Epithelial cell of esophagus (primary cell): ENCODE measurements at places on chromosomes 12 and 14.

- no peak for DNase-seq
Observed at GRCh38 chr12:94240171-94240570, 91.8 kb downstream of the PLXNC1 start.

DNA sequence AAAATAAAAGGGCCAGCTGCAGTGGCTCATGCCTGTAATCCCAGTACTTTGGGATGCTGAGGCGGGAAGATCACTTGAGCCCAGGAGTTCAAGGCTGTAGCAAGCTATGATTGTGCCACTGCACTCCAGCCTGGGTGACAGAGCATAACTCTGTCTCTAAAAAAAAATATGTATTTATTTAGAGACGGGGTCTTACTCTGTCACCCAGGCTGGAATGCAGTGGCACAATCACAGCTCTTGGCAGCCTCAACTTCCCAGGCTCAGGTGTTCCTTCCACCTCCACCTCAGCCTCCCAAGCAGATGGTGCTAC, 179.3 kb upstream of the ATF7IP start:
- DNase-seq, result no peak

DNA sequence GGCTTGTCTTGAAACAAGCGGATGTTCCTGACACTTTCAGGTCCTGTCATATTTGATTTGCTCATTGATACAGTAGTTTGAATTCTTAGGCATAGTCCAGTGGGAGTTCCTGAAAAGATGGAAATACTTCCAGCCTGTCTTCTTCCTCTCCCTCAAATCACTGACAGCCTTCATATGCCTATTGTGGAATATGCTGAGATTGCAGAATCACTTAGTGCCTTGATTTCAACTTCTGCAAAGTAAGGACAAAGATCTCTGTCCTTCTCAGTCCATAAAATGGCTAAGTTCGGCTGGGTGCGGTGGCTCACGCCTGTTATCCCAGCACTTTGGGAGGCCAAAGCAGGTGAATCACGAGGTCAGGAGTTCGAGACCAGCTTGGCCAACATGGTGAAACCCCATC, 6.7 kb upstream of the PYGL start:
- no peak for DNase-seq

DNA sequence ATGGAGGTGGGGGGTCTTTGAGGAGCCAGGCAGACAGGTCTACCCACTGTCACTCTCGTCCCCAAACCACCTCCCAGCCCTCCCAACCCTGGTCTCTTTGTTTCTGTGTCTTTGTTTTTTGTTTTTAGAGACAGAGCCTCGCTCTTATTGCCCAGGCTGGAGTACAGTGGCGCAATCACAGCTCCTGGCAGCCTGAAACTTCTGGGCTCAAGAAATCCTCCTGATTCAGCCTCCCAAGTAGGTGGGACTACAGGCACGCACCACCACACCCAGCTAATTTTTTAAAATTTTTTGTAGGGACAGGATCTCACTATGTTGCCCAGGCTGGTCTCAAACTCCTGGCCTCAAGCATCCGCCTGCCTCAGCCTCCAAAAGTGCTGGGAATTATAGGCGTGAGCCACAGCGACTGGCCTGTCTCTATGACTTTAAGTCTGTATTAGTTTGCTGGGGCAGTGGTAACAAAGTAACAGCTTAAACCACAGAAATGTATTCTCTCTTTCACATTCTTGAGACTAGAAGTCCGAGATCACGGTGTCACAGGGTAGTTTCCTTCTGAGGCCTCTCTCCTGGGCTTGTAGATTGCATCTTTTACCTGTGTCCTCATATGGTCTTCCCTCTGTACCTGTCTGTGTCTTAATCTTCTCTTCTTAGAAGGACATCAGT, 26.1 kb downstream of the DTX1 start:
- DNase-seq, result no peak

GRCh38 chr14:63032641-63033040, 12.6 kb downstream of the KCNH5 start:
- no peak for DNase-seq

DNA sequence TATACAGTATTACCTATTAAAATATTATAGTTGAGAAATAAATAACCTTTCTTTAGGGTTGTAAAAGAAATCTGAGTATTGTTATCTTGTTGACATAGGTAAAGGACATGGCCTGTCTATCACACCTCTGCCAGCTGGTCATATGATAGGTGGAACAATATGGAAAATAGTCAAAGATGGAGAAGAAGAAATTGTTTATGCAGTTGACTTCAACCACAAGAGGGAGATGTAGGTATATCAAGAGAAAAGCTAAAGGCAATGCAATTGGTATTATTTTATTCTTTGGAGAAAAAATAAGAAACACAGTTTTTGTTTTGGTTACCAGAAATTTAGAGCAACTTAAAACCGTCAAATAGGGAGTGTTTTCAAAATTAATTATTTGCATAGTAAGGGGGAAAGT, 13.5 kb downstream of the CPSF2 start:
- peak; percentile 47 for DNase-seq

DNA sequence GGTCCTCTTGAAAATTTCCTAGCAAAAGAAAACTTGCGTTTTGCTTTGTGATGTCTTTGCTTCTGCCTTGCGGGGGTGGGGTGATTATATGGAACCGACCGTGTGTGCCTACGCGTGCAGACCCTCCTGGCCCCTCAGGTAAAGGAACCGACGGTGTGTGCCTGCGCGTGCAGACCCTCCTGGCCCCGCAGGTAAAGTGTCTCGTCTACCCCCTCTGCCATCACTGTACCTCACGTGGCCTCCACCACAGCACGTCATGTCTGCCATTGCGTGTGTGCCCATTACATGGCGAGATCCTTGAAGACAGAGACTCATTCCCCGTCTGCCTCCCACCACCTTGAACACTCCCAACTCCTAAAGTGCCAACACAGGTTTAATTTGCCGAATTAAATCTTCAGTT, 3.6 kb downstream of the GOLGA3 start:
- DNase-seq, result no peak

GRCh38 chr12:38056701-38057689, 259.6 kb upstream of the ALG10B start:
- peak; percentile 64 for DNase-seq

GRCh38 chr12:123713398-123713797, 1.2 kb downstream of the ATP6V0A2 start:
- peak; percentile 35 for DNase-seq

DNA sequence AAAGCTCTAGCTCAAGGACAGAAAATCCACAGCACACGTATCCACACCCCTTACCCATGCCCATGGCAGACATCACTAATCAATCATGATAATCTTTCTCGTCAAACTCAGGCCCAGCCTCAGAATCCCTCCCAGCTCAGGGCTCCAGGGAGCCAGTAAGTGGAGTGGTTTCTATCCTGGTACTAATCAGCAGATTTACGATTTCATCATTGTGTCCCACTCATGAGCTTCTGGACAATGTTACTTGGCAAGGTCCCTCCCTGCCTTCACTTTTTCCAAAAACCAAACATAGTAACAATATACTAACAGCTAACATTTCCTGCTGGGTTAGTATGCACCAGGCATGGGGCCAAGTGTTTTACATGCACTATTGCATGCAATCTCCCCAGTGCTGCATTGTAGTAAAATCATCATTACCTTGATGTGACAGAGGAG, 45.8 kb upstream of the NCOR2 start:
- peak; percentile 64 for DNase-seq

DNA sequence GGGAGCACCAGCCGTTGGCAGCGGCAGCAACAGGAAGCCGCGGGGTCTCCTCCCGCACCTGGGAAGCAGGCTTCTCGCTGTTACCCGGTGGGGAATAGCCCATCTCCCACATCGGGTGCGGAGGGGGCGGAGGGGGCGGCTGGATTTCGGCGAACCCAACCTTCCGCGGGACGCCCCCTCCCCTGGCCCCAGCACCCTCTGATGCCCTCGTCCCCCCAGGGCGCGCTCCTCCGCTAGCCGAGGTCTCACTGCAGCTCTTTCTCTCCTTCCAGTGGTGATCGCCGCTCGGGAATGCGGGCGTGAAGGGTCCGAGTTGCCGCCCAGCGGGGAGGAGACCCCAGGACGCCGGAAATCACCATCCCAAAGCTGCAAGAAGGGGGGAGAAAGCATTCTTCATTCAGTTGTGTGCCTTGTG, 303 bp downstream of the SAMD4A start:
- DNase-seq, result no peak

- peak; percentile 53 for DNase-seq
Observed at GRCh38 chr12:103729499-103729898, 111.5 kb downstream of the NT5DC3 start.

DNA sequence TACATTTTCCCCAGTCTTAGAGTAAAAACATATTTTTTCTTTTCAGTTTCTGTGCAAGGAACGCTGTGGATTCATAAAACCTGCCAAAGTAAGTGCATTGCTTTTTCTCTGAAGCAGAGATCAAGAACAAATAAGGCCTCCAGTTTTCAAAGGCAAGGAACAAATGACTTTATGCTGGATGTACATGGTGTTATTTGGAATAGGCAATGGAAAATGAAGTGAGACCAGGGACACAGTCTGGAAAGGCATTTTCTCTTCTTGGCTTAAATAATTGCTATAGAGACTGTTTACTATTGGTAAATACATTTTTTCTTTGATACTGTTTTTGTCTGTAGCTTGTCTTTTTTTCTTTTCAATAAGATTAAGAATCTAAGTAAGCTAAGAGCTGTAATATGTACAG, 725.9 kb upstream of the MDGA2 start:
- DNase-seq, result no peak

- DNase-seq, result no peak
Observed at GRCh38 chr12:124456652-124457152, 110.7 kb downstream of the NCOR2 start.

DNA sequence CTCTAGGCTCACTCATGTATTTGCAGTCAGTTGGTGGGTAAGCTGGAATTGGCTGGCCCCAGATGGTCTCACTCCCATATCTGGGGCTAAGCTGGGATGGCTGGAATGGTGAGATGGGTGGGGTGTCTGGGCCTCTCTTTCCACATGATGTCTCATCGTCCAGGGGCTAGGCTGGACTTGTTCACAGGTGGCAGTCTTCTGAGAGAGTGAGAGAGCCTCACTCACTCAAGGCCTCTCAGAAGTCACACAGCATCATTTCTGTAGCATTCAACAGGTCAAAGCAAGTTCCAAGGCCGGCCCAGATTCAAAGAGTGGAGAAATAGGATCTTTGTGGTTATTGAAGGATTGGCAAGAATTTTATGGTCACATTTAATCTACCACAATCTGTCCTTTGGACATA, 102.7 kb downstream of the UNC79 start:
- DNase-seq, result peak; percentile 96

- DNase-seq, result no peak
Observed at GRCh38 chr12:125249932-125250331, 184.7 kb downstream of the AACS start.

DNA sequence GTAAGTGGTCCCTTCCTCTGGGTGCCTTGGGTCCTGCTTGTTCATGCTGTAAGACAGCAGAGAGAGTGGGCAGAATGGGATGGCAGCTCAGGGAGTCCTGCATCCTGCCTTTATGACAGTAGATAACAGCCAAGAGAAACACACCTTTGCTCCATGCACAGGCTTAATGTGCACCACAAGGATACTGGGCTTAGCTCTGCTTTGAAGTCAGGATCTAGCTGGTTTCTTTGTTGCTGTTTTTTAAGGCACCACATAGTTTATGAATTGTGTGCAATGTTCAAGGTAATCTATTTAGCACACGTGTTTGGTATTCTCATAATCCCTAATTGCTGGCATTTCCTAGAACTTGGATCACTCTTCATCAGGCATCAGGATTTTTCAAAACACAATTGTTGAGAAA, 239.5 kb upstream of the DCN start:
- no peak for DNase-seq

DNA sequence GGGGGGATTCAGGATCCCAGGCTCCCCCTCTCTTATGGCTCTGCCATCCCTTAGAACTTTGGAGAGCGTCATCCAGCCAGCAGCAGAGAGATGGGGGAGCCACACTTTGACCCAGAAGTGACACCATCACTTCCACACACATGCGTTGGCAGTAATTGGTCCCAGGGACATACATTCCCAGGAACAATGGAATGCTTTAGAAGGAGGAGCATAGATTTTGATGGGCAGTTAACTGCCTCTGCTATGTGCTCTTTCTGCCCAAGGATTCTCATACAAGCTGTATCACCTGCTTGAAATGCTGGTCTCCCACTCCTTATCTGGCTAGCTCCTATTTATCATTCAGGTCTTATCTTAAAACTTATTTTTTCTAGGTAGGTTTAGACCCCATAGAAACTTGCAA, 109.0 kb upstream of the RPH3A start:
- no peak for DNase-seq

DNA sequence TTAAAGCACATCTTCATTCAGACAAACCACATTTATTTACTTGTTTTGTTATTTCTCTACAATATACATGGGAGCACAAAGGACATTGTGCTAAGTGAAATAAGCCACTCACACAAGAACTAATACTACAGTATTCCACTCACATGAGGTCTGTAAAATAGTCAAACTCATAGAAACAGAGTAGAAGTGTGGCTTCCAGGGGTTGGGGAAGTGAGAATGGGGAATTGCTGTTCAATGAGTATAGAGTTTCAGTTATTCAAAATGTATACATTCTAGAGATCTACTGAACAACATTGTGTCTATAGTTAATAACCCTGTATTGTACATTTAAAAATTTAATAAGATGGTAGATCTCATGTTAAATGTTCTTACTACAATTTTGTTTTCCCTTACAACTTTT, 88.8 kb downstream of the ATXN7L3B start:
- DNase-seq, result no peak

DNA sequence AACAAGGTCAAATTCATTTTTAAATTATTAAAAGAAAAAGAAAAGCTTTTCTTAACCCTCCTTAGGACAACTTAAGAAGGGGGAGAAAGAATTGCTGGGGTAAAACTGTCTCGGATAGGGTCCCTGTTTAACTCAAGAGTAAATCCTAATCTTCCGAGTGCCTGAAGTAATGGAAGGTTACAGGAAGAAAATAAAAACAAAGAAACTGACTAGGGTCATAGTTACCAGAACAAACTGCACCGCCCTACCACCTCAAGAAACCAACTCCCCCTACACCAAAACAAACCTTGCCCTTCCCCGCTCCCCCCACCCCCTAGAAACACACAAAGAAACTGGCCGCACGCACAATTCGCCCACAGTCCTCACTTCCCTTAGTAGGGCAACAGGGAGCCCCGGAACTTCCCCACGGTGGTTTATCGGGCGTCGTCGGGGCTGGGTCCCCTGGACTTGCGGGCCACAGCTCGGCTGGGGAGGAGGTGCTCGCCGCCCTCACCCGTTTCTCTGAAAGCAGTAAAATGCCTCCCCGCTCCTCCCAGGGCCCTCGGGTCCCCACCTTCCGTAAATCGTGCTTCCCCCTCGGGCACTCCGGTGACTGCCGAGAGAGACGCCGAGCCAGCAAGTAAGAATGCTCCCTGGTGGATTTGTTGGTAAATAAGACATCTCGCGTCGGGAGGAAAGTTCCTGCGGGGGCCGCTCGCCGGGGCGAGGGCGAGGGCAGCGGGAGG, 2.4 kb downstream of the SINHCAF start:
- no peak for DNase-seq

GRCh38 chr12:102728506-102729242, 188.4 kb downstream of the PAH start:
- no peak for DNase-seq

GRCh38 chr12:54240971-54241588, 38.8 kb downstream of the CBX5 start:
- peak; percentile 78 for DNase-seq

GRCh38 chr12:21985155-21985554, 43.9 kb upstream of the ABCC9 start:
- DNase-seq, result peak; percentile 72
